ENCODE measurements at places on chromosomes 11 and 22. TPM values are rescaled to one million over a fixed set of nuclear protein-coding genes. Genes with fewer than 3 reads are reported as not detected.

DNA sequence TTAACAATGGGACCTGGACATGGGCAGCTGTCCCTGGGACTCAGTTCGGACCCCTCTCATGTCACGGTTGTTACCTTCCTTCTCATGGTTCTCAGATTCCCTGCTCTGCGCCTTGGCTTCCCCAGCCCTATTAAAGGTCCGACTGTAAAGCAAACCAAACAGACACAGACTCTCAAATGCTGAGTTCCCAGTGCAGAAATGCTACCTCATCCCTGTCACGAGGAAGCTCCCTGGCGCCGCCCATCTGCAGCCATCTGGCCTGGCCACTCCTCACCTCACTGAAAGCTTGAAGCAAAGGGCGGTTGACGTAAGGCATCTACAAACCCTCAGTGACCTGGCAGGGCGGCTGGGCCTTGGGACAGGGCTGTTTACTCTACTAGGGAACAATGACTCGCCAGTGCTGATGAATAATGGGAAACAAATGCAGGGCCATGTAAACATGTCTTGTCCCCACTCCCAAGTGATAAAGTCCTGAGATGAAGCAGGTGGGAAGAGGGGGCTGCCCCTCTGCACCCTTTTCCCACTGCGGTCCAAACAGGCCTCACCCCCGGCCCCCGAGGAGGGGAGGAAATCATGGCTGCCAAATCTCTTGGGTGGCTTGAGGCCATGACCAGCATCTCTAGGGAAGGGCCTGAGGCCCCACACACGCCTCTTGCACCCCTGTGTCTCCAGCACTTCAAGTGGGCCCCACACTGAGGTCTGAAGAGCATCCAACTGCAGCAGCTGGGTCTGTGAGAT is 49.3 kb downstream of the SCUBE1 start:
- ATAC-seq: no peak

GRCh38 chr22:37932821-37933578 is 20.4 kb downstream of the C22orf23 start:
- no peak for ATAC-seq

GRCh38 chr11:1936072-1936780 is 10.9 kb upstream of the MRPL23 start:
- ATAC-seq: no peak

GRCh38 chr11:12961615-12962014 is 47.5 kb upstream of the RASSF10 start:
- ATAC-seq: no peak

DNA sequence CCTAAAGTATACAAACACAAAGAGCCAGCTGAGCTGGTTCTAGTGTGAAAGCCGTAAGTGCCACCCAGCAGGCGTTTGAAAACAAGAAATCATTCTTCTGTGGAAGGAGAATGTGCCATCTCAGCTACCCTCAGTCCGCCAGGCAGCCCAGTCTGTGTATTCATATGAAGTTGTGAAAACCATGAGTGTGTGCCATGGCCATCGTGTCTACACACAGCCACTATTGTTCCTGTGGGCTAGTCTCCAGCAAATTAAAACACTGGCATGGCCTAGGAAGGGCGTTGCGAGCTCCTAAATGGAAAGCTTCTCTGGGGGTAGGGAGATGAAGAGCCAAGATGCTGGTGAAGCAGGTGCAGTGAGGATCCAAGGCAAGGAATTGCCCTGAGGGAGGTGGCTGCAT is 51.5 kb upstream of the HORMAD2 start:
- ATAC-seq: no peak

DNA sequence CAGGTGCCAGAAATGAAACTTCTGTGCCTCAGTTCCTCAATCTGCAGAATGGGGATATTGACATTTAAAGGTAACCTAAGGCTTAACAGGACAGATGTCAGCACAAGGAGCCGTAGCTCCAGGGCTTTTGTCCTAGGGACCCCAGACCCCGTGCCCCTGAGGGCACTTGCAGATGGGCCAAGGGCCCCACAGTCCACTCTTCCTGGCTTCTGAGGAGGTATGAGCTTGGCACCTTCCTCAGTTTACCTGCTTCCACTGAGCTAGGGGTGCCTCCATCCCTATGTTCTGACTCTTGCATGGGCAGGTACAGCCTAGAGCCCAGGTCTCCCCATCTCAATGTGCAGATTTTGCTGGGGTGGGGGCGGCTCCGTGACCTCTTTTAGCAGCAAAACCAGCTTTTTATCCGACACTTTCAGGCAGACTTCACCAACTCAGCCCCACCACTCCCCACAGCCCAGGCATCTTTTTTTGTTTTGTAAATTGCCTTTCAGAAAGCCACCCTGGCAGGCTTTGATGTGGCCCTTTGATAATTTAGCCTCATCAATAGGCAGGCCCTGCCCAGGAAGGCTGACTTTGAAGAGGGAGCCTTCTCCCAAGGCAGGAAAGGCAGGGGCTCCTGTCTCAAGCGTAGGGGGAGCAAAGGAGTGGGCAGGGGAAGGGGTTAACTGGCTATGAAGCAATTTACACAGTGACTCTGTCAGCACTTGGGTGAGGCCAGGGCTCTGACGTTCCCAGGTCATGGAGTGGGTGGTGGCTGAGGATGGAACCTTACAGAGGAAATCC is 23.7 kb upstream of the FGF3 start:
- ATAC-seq: no peak

DNA sequence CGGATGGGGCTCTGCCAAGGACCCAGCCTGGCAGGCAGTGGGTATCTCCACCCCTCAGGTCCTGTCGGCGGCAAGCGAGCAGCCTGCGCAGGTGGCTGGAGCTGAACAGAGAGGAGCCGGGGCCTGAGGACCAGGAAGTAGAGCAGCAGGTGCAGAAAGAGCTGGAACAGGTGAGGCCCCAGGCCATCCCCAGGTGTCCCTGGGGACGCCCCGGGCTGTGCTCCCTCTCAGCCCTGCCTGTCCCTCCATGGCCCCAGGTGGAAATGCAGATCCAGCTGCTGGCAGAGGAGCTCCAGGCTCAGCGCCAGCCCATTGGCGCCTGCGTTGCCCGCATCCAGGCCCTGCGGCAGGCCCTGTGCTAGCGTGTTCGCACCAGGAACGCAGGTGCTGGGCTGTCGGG is 44.0 kb downstream of the PISD start:
- no peak for ATAC-seq

Gene SHISAL1
- total RNA-seq: not detected

Gene CPT1B
- 57.3 TPM for total RNA-seq

Measured in activated T-helper 17 cell treated with anti-CD3 and anti-CD28 coated beads, Interleukin-2, amount 50 U/mL, for 72 hours (primary cell).